ENCODE measurements at places on chromosomes 4 and X. TPM values are rescaled to one million over a fixed set of nuclear protein-coding genes. Genes with fewer than 3 reads are reported as not detected.

Gene LCORL
- 23.9 TPM for total RNA-seq

GRCh38 chr4:173246719-173247118 lies 78.1 kb downstream of the GALNT7 start:
- no peak for DNase-seq

- DNase-seq: no peak
Observed at GRCh38 chrX:78111140-78111931, 7.3 kb downstream of the PGK1 start.

GRCh38 chrX:72045552-72046277 lies 86.0 kb downstream of the RTL5 start:
- no peak for DNase-seq

GRCh38 chr4:15361529-15361928 lies 66.3 kb upstream of the C1QTNF7 start:
- DNase-seq: no peak

- no peak for DNase-seq
Observed at GRCh38 chr4:142581881-142582280, 264.2 kb downstream of the INPP4B start.

DNA sequence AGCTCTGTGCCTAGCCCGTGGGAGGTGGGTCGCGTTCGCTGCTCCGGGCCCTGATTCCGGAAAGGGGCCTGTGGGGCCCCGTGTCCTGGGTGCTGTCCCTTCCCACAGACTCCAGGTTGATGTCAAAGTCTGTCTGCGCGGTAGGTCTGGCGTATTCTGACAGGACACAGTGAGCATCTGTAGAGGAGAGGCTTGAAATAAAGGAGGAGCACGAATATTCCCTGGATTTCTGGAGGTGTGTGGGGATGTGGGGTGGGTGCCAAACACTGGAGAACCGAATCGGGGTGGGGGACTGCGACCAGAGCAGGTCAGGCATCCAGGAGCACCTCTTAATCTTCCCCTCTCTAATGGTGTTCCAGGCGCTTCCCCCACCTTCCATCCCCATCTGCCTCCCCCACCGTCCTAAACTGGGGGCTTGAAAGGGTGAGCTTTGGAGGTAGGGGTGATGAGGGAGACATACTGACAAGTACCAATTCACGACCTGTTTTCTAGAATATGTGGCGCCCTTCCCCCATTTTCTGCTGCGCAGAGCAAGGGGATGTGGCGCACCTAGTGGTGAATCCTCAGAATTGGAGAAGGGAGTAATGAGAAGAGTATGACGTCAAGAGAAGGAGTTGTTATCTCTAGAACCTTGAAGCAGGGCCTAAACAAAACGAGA lies 877 bp downstream of the GPRASP1 start:
- DNase-seq: peak; percentile 46

DNA sequence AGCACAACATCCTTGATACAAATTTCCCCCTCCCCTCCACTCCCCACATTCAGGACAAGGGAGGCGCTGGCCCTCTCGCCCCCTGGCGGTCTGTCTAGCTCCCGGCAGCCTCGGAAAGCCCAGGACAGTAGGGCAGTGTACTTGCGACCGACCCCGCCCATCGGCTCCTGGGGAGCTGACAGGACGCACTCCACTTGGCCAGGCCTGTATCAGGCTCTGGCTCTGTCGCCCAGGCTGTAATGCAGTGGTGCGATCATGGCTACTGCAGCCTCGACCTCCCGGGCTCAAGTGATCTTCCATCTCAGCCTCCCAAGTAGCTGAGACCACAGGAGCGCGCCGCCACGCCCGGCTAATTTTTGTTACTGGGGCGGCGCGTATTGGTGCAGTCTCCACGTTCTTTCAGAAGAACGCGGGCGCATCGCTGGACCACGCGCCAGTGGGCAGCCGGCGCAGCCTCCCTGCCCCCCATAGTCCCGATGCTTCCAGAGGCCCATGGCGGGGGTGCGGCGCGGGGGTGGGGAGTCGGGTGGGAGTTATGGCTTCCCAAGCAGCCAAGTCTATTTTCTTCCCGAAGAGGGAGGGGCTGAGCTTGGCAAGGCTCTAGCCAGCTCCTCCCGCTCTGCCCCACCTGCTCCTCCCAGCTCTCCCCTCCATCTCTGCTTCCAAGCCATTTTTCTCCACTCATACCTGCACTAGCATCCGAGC lies 7.8 kb upstream of the AKAP14 start:
- DNase-seq: peak; percentile 24

GRCh38 chr4:89357787-89358186 lies 50.2 kb upstream of the GPRIN3 start:
- no peak for DNase-seq

Gene FGG
- total RNA-seq: 15.0 TPM

GRCh38 chrX:75603833-75604232 lies 81.0 kb upstream of the ZDHHC15 start:
- no peak for DNase-seq

GRCh38 chr4:84699001-84699671 lies 116.2 kb downstream of the CDS1 start:
- no peak for DNase-seq

- no peak for DNase-seq
Observed at GRCh38 chr4:158728236-158728635, 5.0 kb upstream of the PPID start.

Gene RLIM
- total RNA-seq: 30.1 TPM

Gene DCAF12L2
- total RNA-seq: 0.46 TPM

DNA sequence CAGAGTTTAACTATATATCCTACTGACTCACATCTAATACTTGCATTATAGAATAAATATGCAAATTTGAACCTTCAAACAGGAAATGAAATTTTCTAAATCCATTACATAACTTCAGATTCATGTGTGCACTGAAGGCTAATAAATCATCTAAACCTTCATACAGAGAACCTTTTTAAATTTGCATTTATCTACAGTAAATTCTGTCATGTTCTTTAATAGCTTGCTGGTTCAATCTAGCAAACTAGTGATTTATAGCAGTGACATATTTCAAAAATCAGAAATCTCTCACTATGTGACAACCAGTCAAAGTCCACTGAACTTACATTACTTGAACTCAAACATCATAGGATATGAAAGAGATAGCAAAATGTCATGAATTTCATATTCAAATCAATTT lies 65.1 kb downstream of the LRBA start:
- DNase-seq: no peak

Gene HERC6
- total RNA-seq: 12.3 TPM

Gene S100G
- not detected for total RNA-seq

DNA sequence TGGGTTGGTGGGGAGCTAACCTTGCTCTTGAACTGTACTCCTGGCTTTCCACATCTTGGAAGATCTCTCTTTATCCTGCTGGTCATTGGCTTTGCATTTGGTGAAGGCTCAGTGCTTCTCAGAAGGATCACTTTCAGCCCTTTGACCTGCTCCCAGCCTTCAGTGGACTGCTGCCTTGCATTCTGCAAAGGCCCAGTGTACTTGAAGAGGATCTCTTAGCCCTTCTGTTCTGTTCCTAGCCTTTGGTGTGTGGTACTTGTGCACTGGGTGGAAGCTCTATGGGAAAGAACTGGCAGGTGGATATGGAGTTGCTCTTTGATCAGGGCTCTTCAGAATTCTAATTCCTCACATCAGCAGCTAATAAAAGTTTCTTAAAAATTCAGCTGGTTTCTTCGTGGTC lies 46.5 kb downstream of the FGF2 start:
- DNase-seq: no peak

GRCh38 chr4:16162891-16163290 lies 63.4 kb downstream of the TAPT1 start:
- no peak for DNase-seq

DNA sequence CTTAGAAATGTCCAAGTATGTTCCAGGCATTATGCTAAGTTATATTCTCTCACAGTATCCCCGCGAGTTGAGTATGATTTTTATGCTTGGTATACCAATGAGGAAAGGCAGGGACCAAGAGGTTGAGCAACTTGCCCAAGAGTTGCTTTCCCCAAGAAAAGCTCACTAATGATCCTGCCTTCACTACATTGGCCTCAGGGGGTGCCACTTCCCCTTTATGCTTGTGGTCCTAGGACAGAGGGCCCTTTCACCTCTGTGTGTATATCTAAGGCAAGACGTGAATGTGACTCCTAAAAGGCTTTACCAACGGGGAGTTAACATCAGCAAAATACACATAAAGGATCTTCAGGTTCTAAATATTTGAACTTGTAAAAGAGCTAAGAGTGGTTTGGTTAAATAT lies 164.4 kb upstream of the CPEB2 start:
- no peak for DNase-seq

GRCh38 chr4:98485816-98486345 lies 172.5 kb downstream of the TSPAN5 start:
- DNase-seq: no peak

- peak; percentile 45 for DNase-seq
Observed at GRCh38 chr4:38526412-38526811, 137.6 kb upstream of the KLF3 start.

DNA sequence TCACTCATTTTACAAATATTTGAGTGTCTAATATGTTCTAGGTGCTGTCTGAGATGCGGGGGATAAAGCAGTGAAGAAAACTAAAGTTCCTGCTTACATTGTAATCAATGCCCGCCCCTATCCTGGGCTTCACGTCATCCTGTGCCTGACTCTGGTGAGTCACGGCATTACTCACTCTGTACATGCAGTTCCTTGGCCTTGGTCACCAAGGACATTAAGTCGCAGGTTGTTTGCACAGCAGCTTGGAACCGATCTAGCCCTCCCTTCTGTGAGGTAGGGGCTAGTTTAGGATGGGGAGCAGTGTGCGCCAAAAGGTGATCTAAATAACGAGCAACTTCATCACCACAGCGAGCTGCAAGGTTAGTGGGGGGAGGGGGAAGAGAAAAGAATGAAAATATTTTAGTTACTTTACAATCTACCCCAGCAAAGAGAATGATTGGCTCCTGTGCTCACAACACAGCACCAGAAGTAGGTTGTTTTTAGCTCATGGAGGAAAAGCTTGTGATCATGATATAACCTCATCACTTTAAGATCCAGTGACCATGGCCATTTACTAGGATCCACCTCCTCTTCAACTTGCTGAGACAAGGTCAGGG lies 48.0 kb upstream of the HDAC8 start:
- DNase-seq: peak; percentile 73

Gene SULT1B1
- total RNA-seq: 0.75 TPM

DNA sequence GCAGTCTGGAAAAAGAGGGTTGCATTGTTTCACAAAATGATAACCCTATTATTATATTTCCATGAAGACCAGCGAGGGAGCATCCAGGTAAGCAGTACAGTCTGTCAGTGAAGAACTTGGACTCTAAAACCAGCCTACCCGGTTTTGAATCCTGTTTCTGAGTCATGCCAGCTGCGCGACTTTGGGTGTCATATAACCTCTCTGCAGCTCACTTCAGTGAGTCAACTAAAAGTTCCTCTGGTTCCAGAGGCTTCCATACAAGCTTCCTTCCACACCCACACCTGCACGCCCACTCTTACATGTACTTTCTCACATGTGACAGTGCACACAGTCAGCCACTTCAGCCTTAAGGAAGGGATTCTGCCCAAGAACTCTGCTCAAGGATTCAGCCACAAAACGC lies 49.8 kb upstream of the PRPS2 start:
- no peak for DNase-seq

Gene NXF2B
- total RNA-seq: not detected

DNA sequence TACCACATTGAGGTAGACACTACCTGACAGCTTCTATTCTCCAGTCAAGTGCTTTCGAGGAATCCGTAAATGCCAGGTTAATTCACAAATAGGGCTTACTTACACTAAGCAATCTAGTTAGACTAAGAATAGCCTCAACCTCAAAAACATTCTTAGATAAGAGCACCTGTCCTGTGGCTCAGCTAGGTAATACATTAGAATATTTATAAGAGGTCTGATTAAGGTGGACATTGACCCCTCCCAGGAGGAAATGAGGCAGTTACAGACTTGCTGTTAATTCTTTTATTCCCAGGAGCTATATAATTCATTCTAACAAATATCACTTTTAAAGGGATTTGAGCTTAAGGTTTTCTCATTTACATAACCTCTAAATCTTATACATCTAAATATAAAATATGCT lies 758.1 kb downstream of the GRID2 start:
- DNase-seq: no peak

Gene ETDB
- total RNA-seq: not detected

DNA sequence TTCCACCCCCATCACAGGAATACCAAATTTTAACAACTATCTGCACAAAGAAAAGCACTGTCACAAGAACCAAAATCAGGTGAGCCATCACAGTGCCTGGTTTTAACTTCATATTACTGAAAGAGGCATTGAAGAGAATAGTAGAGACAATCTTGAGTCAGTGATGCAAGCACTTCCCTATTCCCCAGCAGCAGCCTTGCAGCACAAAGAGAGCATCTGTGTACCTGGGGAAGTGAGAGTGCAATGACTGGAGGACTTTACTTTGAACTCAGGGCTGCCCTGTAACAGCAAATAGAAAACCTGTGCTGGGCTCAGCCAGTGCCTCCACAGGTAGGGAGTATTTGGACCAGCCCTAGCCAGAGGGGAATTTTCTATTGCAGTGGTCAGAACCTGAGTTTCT lies 361.8 kb downstream of the TEX13C start:
- no peak for DNase-seq
